Stimulated activated CD8-positive, alpha-beta memory T cell treated with anti-CD3 and anti-CD28 coated beads, Interleukin-4, amount 100 ng/mL, for 4 hours (primary cell): ENCODE measurements at places on chromosomes 4 and X.

DNA sequence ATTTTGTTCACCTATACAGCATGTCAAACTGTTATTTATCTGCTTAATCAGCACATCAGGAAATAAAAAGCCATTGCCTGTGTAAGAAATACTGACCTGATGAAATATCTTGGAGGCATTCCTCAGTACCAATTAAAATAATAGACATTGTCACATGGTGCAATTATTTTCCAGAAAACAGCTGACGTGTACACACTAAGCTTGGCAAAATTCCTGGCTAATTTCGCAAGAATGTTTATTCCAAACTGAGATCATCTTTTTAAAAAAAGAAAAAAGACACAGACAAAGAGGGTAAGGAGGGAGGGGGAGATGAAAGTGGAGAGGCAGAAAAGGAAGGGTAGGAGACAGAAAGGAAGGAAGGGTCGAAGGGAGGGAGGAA, 61.9 kb upstream of the NFKB1 start:
- no peak for DNase-seq

- no peak for DNase-seq
Measured at GRCh38 chr4:55216863-55217635, 91.7 kb upstream of the KDR start.

- no peak for DNase-seq
Measured at GRCh38 chr4:73828956-73829355, 7.5 kb upstream of the CXCL6 start.

- no peak for DNase-seq
Measured at GRCh38 chrX:2928191-2928582, 952 bp downstream of the ARSD start.

GRCh38 chr4:37562592-37562991, 123.6 kb downstream of the RELL1 start:
- no peak for DNase-seq

GRCh38 chrX:68690936-68691501, 43.6 kb downstream of the STARD8 start:
- DNase-seq: no peak

- DNase-seq: no peak
Measured at GRCh38 chr4:142016031-142016430, 379.6 kb downstream of the IL15 start.

- DNase-seq: no peak
Measured at GRCh38 chr4:125368671-125369081, 53.9 kb downstream of the FAT4 start.

DNA sequence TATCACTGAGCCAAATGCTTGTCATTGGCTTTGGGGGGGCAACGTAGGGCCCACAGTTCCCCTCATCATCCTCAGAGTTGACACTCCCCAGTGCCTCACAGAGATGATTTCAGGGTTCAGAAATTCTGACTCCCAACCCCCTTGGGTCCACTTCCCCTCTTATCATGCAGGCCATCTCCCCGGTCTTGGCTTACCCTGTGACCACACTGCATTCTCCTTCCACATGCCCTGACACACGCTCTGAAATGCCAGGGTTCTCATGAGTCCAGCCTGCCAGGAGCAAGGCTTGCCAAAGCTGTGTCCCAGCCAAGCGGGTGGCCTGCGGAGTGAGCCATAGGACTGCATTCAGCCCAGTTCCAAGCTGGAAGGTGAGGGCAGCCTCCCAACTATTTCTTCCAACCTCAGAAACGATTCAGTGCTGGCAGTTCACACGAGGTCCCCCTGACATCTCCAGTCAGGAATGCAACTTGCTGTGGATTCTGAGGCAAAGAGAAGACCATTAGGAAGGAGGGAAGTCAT, 101.2 kb downstream of the SMIM20 start:
- DNase-seq: no peak

- no peak for DNase-seq
Measured at GRCh38 chr4:5460106-5460801, 248.1 kb downstream of the EVC2 start.

DNA sequence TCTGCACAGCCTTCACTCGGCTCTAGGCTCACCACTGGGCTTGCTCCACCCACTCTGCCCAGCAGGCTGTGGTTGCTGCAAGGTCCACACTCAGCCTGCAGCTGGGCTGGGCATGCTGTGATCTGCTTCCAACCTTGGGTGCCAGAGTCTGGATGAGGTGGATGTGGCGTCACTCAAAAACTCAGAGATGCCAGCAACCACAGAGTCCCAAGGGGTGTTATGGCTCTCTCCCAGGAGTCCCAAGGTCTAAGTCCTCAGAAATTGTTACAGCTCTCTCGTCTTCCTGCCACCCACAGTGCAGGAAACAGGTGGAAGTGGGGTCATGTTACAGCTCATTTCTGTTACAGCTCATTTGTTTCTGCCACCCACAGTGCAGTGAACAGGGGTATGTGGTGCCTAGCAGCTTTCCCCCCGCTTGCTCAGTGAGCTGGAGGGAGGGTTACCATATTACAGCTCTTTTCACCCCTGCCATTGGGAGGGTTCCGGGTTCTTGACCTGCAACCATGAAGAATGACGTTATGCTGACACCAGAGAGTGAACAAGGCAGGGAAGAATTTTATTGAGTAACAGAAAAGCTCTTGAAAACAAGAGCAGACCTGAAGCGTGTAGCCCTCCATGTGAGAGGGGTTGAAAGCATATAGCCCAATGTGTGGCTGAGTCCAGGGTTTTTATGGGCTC, 893.9 kb downstream of the PCDH7 start:
- no peak for DNase-seq

DNA sequence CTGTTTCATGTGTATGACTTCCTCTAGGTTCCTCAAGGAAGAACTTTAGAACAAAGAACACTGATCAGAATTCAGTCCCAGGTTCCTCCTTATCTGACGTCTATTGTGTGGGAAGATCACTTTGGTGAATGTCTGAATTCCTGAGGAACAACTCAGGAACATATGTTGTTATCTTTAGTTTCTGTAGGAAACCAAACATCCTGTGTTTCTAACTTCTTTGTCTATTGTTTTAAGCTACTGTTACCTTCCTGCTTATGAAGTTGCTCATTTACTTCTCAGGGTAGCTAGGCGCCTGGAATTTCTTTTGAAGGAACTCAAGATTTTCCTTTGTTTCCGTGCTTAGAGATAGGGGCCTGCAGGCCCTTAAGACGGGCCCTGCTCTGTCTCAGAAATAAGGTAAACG, 46.2 kb downstream of the MAGEB5 start:
- DNase-seq: no peak

- DNase-seq: no peak
Measured at GRCh38 chrX:15653961-15654360, 10.6 kb downstream of the CLTRN start.

GRCh38 chr4:26793735-26794134, 66.9 kb upstream of the STIM2 start:
- DNase-seq: no peak

- no peak for DNase-seq
Measured at GRCh38 chrX:147602176-147602696, 309.5 kb upstream of the FMR1 start.

- DNase-seq: no peak
Measured at GRCh38 chrX:40096395-40097091, 1.2 kb downstream of the BCOR start.

DNA sequence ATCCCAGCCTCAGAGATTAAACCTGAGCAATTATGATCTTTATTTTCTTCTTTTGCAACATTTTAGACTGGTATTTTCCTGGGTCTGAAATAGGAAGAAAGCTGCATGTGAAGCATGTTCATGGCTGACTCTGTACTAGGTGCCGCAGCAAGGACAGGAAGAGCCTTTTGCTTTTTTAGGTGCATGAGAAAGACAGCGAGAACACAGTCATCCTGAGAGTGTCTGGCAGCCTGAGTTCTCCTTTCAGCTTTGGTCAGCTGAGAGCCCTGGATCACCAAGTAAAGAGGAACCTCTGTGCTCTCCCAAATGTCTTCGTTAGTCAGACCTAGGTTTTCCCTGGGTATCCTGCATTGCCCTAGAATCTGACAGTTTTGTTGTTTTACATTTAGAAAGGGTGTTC, 29.8 kb downstream of the FAM149A start:
- no peak for DNase-seq

DNA sequence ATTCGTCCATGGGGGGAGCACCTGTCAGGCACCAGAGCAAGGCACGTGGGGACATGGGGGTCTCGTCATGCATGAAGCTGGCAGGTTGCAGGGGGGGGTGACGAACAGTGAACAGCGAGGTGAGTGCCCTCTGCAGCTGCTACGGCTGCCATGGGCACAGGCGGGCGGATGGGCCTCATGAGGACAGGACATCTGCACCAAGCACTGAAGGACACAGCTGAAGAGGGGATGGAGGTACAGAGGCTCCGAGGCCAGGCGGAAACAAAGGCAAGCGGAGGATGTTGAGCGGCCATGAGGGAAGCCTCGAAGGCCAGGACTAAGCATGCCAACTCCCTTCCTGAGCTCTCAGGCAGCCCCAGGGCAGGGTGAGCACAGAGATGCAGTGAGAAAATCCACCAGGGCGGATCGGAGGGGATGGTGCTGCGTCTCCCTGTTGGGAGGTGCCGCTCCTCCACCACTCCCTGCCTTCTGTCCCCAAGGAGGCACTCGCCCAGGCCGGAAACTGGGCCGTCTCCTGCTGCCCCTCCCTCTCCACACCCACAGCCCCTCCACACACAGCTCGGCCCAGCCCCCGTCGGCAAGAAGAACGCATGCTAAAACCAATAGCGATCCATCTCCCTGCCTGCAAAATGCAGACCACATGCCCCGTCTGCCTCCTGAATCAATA, 24.6 kb downstream of the ABLIM2 start:
- no peak for DNase-seq

DNA sequence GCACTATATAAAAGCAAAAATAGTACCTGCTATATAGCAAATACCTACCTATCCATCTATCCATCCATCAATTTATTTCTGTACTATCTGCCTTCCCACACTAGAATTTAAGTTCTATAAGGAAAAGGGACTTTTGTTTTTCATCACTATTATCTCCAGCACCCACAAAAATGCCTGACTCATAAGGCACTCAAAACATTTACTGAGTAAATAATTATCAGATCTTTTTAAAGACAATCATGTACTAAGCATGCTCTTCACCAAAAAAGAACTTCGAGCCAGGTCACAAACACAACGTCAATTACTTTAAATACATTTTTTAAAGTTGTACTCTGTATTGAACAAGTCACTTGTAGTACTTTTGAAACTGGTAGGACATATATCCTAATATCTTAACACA, 119.9 kb downstream of the FBXW7 start:
- DNase-seq: no peak

GRCh38 chr4:155120536-155120935, 87.9 kb upstream of the NPY2R start:
- no peak for DNase-seq

DNA sequence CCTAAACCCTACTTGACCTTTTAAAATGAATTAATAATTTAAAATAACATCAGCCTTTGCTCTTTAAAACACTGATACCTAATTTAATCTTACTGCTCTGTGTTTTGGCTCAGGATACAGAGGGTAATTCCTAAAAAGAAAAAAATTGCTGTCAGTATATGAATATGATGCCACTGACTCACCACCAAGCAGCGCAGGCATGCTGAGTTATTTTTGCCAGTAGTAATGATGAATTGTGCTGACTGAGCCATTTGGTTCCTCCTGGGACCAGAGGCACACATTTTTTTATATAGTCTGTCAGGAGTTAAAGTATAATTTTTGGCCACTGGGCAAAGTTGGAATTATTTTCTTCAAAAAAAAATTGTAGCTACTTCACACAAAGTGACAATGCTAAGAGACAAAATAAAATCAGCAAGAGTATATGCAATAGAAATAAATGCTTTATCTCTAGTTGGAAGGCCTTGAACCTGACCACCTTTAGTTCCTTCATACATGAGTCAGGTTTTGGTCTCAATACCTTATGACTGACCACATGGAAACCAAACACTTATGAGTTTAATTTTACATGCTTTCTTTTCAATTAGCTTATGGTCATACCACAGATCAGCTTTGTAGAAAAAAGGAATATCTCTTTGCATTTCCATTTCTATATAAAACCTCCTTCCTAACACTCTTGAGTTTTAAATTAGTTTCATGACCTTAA, 115.1 kb downstream of the PPP3CA start:
- no peak for DNase-seq

DNA sequence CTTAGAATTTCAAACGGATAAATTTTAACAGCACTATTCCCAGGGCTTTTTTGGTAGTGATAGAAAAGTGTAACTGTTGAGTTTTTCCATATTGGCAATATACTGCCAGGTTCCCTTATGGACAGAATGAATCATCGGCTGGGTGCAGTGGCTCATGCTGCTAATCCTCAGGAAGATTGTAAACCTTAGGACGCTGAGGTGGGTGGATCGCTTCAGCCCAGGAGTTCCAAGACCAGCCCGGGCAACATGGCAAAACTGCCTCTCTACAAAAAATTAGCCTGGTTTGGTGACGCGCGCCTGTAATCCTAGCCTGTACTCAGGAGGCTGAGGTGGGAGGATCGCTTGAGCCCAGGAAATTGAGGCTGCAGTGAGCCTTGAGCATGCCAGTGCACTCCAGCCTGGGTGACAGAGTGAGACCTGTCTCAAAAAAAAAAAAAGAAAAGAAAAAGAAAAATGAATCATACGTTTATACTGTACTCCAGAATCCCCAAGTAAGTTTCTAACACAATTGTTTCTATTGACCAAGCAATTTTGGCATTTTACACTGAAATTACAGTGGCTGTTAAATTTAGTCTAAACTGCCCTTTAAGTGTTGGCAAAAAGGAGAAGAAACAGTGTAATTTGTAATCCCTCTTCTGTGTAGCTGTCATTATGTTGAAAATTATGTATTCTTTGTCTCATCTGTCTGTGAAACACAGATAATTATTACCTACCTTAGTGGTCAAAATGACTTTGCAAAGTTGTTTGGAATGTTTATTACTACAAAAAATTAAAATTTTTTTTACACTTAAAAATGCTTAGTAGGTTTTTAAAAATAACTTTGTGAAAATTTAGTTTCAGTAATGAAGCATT, 1.8 kb downstream of the SLC30A9 start:
- DNase-seq: no peak

- no peak for DNase-seq
Measured at GRCh38 chrX:39955625-39956024, 142.1 kb downstream of the BCOR start.

DNA sequence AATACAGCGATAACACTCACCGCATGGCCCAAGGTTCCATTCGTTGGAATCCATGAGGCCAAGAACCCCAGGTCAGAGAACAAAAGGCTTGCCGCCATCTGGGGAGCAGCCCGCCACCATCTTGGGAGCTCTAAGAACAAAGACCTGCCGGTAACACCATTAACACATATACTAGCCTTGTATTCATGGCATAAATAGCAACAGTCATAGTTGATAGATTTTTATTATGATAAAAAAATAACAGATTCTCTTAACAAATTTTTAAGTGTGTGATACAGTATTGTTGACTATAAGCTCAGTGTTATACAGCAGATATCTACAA, 309.4 kb downstream of the GLUD2 start:
- no peak for DNase-seq
